ENCODE measurements at places on chromosomes 4 and X.

- no peak for DNase-seq
Measured at GRCh38 chrX:17563515-17563914, 173.8 kb upstream of the SCML1 start.

DNA sequence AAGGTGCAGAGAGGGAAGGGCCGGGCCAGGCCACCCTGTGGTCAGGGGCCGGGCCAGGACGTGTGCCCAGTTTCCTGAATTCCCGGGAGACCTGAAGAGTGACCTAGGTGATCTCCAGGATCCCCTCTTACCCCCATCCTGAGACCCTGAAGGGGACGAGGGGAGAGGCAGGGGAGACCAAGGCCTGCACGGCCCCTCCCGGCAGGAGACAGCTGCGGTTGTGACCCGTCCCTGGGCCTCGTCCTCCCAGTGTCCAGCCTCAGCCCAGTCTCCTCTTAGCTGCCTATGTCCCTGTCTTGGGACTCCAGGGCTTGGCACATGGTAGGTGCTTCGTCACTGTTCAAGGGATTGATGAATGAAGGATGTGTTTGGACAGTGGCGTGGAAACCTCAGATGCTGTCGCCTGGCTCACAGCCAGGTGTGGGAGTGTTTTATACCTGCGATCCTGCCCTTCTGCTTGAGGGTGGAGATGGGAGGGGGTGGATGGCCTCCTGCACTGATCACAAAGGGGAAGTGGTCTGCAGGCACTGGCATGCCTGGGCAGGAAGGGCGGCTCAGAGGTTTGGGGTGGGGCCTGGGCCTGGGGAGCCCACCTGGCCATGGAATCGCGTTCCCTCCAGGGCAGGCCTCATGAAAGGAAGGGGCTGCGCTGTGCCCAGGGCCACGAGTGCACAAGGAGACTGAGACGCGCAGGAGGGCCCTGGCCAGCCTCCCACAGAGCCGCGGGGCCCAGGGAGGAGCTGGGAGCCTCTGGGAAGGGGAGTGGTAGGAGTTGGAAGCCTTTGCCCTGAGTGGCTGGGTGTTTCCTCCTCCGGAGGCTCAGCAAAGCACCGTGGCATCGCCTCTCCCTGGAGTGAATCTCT is 6.9 kb downstream of the SH3TC1 start:
- no peak for DNase-seq

- DNase-seq = no peak
Measured at GRCh38 chr4:8319731-8320385, 50.3 kb downstream of the HTRA3 start.

DNA sequence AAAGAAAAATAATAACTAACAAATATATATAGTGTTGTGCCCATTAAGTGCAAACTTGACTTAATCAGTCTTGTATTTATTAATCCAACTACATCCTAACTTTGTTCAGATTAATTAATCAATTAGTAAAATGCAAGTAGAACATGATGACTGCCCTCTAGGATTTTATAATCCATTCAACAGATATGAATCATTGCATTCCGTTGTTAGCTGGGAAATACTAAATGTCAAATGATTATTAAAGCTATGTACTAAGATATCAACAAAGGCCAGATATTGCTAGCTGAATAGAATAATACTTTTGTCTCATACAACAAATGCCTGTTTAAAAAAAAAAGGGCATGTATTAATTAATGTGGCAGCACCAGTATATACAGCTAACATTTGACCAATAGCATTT is 1366.3 kb downstream of the STIM2 start:
- DNase-seq = no peak

- no peak for DNase-seq
Measured at GRCh38 chr4:128590773-128591172, 218.7 kb upstream of the JADE1 start.
